ENCODE measurements at places on chromosomes 16 and 17.

DNA sequence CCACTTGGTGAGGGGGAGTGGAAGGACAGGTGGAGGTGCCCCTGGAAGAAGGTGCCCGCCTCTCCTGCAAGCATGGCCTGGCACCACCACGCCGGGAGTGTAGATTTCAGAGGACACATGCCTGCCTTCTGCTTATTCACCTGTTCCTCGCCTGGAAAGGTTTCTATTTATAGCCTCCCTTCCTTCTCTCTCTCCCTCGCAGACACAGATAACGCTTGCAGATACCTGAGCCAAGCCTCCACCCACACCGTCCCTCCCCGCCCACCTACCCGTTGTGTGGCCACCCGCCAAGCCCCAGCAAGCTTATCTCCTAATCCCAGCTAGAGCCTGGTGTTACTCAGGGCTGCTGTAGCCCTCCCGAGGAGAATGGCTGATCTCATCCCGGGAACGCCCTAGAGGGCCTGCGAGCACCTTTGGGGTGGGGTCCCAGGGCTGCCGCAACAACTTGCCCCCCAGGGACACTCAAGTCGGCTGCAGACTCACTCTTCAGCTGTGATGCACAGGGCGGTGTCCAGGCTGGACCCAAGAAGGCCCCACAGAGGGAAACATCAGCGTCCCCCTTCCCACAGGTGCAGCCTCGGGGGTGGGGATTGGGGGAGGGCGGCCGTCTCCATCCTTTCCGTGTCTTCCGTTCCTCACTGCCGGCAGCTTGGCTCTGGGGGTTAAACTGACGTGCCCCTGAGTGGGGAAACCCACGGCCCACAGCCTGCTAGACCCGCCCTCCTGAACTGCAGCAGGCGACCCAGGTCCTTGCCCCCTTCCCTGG is 1.9 kb upstream of the SNAI3 start:
- DNase-seq, result no peak

GRCh38 chr17:64024215-64024654 is 3.8 kb upstream of the ICAM2 start:
- no peak for DNase-seq

GRCh38 chr17:1037238-1037879 is 40.4 kb downstream of the TIMM22 start:
- no peak for DNase-seq

DNA sequence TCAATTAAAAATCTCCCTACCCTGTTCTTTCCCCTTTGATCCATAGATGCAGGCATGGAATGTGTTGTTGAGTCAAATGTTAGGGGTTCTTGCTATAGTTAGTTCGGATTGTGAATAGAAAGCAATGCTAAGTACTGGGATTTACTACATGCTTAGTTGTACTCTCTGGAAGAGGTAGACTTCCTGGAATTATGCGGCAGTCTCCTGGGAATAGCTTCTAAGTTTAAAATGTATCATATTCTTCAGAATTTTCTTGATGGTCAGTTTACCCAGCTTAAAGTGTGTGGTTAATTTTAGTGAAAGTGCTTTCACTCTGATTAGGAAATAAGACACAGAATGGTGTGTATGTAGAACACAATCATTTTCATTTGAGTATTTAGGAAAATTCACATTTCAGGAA is 3.5 kb downstream of the CLTC start:
- no peak for DNase-seq

DNA sequence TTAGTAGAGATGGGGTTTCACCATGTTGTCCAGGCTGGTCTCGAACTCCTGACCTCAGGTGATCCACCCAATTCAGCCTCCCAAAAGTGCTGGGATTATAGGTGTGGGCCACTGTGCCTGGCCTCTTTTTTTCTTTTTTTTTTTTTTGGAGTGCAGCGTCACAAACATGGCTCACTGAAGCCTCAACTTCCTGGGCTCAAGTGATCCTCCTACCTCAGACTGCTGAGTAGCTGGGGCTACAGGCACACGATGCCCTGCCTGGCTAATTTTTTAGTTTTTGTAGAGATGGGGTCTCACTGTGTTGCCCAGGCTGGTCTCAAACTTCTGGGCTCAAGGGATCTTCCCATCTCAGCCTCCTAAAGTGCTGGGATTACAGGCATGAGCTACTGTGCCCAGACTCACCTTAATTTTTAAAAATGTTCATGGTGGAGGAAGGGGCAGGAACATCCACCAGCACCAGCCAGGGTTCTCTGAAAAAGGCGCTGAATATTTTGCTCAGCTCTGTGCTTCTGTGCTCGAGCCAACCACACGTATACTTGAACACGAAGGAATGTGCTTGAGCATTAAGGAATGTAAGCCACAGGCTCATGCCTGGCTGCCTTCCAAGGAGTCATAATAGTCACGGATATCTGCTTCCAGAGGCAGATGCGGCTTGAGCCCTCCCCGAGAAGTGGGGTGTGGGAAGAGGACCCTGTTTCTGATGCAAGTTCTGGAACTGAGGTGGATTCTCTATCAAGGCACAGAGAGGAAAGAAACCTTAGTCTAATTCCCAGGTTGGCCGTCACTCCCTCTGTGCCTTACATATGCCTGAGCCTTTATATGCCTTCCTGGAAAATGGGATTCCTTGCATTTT is 65.5 kb upstream of the CREBBP start:
- DNase-seq, result no peak

DNA sequence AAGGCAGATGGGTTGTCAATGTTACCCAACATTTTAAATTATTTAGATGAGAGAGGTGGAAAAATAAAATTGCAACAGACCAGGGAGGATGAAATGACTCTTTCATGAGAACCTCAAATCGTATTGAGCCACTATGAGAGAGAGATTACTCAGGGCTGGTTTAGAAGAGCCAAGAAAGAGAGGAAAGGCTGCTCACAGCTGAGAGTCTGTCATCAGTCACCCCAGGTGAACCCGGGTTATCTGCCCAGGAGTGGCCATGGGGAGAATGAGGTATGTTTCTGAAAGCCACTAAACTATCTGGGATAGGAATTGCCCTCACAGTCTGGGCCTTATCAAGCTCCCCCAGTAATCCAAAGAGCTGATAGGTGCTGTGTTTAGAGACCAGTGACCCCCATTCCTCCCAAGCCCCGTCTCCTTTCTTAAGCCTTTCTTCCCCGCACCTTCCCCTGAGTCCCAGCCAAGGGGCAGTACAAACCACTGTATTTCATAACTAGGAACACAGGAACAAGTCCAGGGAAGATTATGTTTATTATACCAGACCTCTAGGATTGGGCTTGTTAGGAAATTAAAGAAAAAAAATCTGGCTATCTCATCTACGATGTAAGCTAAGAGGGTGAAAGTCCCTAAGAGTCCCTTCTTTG is 158.9 kb upstream of the NOL11 start:
- no peak for DNase-seq

GRCh38 chr16:1075546-1075945 is 3.0 kb downstream of the SSTR5 start:
- DNase-seq, result no peak

GRCh38 chr17:57401556-57402488 is 145.5 kb downstream of the MSI2 start:
- DNase-seq, result no peak

GRCh38 chr17:6365200-6365943 is 69.5 kb downstream of the AIPL1 start:
- DNase-seq, result no peak

DNA sequence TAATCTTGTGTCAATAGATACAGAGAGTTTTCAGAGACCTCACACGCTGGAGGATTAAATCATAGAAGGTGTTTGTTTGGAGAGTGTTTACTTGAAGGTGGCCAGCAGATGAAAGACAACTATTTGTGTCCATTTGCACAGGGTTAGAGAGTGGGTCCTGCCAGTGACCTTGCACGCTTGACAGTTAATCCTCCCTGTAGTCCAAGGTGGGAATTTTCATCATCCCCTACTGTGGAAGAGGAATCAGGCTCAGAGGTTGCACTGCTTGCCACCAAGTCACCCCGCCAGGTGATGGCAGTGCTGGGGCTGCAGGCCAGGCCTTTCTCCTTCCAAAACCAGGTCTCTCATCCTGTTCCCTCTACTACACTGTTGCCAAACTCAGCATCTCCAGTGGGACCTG is 12.3 kb downstream of the CDH1 start:
- DNase-seq, result no peak

All from stimulated activated CD4-positive, alpha-beta T cell treated with anti-CD3 and anti-CD28 coated beads, Interleukin-12 subunit alpha, Interleukin-12 subunit beta, amount 100 ng/mL, for 48 hours (primary cell).